ENCODE measurements at places on chromosomes 5 and 9.

GRCh38 chr9:20331095-20331685 is 291.1 kb downstream of the MLLT3 start:
- DNase-seq, result no peak

DNA sequence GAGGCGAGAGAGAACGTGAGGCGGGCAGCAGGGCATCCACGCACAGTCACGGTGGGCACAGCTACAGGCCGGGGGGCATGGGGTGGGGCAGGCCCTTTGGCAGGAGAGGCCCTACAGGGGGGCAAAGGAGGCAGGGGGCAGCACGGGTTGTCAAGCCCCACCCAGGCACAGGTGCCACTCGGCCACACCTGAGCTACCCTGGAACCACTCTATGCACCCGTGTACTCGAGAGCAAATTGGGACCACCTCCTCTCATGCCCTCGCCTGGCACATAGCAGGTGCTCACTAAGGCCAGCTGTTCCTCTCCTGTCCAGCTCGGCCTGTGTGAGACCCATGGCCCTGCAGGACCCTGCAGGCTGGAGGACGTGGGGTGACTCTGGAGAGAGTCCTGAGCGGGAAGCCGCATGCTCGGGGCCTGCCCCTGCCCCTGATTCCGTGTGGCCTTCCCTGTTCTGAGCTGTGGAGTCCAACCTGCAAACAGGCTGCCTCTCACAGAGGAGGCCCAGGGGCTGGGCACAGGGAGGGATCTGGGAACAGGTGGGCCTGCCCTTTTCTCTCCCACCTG is 31.4 kb upstream of the SARDH start:
- no peak for DNase-seq

GRCh38 chr5:88483964-88484672 is 215.5 kb upstream of the TMEM161B start:
- no peak for DNase-seq

- no peak for DNase-seq
These were observed 56.5 kb downstream of the LMX1B start for GRCh38 chr9:126670270-126670669.

GRCh38 chr5:114473541-114473940 is 111.7 kb downstream of the KCNN2 start:
- no peak for DNase-seq

GRCh38 chr9:115194216-115194615 is 76.3 kb upstream of the TNC start:
- DNase-seq, result no peak

- peak; percentile 46 for DNase-seq
These were observed 31.4 kb upstream of the EGFL7 start for GRCh38 chr9:136631038-136632000.

GRCh38 chr5:138000102-138000723 is 32.7 kb downstream of the FAM13B start:
- DNase-seq, result no peak

GRCh38 chr5:149452665-149453617 is 73.8 kb upstream of the IL17B start:
- peak; percentile 84 for DNase-seq

DNA sequence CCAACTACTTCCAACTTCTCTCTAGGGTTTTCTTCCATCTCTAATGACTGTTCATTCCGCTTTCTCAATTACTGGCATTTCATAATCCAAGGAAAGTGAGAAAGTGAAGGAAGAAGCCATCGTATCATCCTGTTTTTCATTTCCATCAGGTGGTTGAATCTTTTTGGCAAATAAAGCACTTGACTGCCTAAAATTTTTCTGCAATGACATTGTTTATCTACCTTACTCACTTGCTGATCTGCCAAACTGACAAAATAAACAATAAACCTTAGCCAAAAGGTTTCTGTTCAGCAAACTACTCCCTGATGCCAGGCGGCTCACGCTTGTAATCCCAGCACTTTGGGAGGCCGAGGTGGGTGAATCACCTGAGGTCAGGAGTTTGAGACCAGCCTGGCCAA is 18.4 kb downstream of the FNBP1 start:
- no peak for DNase-seq

GRCh38 chr5:103114440-103114839 is 5.5 kb downstream of the GIN1 start:
- no peak for DNase-seq

- no peak for DNase-seq
These were observed 80.8 kb downstream of the NLN start for GRCh38 chr5:65802820-65803219.

GRCh38 chr9:36960575-36960955 is 73.5 kb downstream of the PAX5 start:
- DNase-seq, result no peak

- no peak for DNase-seq
These were observed 43.5 kb downstream of the PKD2L2 start for GRCh38 chr5:137932800-137933199.

DNA sequence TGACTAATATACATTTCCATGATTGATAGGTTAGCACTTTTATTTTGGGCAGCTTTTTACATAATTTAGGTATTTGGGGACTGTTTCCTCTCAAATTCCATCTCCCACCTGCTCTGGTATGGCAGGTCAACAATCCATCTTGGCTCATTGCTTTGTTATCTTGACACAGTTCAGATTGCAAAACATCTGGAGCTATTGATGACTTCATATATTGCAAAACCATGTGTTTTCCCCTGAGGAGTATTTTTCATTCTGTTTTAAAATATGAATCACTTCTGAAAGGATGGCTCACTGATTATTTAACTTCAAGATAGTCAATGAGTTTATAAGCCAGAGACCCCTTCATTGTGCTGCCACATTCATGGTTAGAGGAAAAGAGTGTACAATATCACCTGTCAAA is 1206.0 kb upstream of the C9orf72 start:
- no peak for DNase-seq

GRCh38 chr9:29691758-29692407 is 2118.6 kb upstream of the C9orf72 start:
- DNase-seq, result no peak

GRCh38 chr5:142204219-142204618 is 95.6 kb downstream of the NDFIP1 start:
- no peak for DNase-seq

DNA sequence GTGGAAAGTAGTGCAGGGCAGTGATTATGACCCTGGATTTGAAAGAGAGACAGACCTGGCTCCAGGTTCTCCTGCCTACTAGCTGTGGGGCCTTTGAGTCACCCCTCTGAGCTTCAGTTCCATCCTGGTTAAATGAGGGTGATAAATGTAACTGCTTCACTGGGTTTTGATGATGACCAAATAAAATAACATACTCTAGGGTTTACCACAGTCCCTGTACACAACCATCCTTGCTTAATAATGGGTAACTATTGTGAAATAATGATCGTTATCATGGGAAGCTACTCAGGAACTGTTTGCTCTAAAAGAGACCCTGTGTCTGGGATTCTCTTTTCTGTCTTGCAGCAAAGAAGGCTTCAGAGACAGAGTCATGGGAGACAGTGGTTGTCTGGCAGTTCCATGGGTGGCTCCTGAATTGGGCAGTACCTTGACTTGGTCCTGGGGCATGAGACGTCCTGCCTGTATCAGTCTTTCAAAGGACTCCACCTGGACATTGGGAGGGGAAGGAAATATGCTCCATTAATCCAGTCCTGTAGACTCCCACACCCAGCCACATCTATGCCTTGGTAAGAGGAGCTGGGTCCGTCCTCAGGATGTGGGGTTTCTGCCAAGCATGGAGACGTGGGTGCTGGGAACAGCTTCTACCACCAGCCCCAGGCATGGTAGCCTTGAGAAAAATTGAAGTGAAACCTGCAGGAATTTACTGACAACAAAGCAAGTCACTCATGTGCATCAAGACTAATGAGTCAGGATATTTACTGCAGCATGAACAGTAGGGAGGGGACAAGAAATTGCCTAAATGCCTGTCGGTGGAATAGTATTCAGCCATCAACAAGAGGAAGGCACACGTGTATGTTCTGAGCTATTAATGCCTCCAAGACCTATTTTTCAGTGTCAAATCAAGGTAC is 23.4 kb downstream of the AKNA start:
- DNase-seq, result peak; percentile 87

DNA sequence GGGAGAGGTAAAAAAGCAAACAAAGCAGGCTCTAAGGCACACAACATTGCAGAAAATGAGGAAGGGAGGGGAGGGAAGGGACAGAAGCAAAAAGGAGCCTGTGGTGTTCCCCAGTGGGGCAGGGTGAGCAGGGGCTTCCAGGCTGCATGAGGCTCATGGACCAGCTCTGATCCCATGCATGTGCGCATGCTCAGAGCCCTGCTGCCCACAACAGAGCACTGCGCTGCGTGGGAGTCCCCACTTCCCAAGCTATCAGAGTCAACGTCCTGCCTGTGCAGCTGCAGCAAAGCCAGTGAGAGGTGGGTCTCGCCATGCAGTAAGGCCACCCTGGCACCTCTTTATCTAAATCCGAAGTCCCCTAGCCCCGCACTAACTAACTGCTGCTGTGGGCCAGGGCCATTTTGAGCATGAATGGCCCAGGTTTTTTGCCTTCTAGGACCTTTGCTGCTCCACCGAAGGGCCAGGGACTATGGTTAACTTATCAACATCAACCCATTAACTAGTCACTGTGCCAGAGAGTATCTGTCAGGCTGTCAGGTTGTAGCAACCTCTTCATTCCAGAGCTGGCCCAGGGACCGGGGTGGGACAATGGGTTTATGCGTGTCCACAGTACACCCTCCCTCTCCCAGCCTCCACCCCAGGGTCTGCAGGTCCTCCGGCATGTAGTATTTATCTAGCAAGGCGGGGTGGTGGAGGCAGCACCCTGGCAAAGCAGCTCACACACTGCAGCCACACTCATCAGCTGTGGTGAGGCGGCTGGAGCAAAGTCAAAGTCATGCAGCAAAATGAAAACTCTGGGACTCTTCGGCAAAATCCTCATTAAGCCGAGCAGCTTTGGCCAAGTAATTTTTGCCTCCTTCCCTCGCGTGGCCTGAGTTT is 123.6 kb downstream of the SAXO1 start:
- DNase-seq, result no peak

- no peak for DNase-seq
These were observed 1.1 kb upstream of the LCNL1 start for GRCh38 chr9:136981588-136982231.

GRCh38 chr5:96726802-96727201 is 64.6 kb downstream of the CAST start:
- no peak for DNase-seq

- no peak for DNase-seq
These were observed 141.7 kb downstream of the GADD45G start for GRCh38 chr9:89746385-89747116.

- no peak for DNase-seq
These were observed 158.7 kb downstream of the EBF1 start for GRCh38 chr5:158940977-158941376.

- DNase-seq, result no peak
These were observed 46.5 kb upstream of the TNFAIP8 start for GRCh38 chr5:119309326-119309725.

- no peak for DNase-seq
These were observed 185.9 kb downstream of the SEMA6A start for GRCh38 chr5:116388564-116389258.

DNA sequence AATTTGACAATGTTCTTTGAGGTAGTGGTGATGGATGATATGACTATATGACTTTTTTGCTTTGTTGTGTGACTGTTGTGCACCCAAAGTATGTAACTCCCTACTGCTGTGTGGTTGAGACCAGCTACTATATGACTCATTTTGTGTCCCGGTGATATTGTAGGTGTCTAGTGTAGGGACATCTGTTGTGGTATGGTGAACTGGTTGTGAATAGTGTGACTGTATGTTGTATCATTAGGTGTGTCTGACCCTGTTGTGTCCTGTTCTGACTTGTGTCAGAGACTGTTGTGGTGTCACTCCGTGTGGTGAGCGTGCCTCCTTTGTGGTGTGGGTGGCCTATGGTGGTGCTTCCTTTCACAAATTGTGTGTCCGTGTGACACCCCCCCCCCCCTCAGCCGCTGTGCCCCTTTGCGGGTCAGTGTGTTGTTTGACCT is 11.2 kb upstream of the CXXC5 start:
- no peak for DNase-seq

DNA sequence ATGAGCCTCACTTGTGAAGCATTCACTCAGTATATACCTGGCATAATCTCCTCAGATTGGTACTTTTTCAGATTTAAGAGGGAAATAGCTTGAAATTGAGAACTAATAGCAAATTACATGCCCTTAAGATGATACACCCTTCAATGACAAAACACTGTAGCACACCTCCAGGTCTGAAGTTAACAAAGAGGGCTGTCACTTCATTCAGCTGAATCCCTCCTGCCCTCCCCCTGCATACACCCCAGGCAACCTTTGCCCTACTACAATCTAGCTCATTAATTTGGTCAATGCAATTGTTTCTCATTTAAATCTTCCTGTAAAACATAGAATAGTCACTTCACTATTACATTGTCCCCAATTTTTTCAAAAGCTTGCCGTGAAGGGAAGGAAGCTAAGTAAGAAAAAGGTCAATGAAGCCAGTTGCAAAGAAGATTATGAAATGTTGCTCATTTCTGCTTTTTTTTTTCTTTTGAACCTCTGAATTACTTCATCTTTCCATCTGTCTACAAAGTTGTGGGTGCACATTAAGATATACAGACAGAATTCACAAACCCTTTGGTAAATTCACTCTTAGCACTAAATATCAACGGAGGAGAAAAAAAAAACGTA is 294.8 kb upstream of the PTGER4 start:
- DNase-seq, result no peak

DNA sequence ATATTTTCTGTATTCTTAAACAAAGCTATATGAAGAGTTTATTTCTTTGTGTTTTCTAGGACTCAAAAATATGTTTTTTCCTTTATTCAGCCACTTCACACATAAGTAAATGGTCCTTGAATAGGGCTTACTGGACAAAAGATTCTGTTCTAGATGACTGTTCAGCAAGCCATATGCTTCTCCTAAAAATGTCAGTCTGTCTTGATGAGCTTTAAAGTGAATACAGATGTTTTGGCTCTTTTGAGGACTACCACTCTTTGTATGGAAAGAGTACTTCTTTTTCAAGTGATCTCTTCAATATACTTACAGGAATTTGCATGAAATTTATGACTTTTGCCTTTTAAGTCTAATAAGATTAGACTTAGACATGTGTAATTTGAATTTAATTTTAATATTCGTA is 8.4 kb downstream of the NDUFS4 start:
- DNase-seq, result peak; percentile 17

- no peak for DNase-seq
These were observed 19.3 kb downstream of the RASEF start for GRCh38 chr9:83043597-83043996.

GRCh38 chr5:151825445-151825844 is 53.7 kb downstream of the G3BP1 start:
- DNase-seq, result peak; percentile 45
